Frontal cortex (tissue), 4 donors: ENCODE measurements at places on chromosomes 4 and X.

DNA sequence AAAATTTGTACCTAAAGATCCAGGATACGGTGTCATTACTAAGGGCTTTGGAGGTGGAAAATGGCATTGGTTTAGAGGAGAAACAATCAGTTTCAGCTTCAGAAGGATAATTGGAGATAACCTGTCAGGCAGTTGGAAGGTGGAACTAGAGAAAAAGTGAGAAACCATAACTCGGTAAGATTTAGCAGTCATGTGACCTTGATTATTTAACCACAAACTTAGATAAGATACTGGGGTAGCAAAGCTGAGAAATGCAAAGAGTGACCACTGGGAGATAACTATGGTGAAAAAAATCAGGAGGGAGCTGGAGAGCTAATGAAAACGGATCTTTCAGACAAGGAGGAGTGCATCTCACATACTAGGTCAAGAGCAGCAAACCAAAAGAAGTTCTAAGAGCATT is 58.3 kb upstream of the SMARCA5 start:
- no peak for DNase-seq

DNA sequence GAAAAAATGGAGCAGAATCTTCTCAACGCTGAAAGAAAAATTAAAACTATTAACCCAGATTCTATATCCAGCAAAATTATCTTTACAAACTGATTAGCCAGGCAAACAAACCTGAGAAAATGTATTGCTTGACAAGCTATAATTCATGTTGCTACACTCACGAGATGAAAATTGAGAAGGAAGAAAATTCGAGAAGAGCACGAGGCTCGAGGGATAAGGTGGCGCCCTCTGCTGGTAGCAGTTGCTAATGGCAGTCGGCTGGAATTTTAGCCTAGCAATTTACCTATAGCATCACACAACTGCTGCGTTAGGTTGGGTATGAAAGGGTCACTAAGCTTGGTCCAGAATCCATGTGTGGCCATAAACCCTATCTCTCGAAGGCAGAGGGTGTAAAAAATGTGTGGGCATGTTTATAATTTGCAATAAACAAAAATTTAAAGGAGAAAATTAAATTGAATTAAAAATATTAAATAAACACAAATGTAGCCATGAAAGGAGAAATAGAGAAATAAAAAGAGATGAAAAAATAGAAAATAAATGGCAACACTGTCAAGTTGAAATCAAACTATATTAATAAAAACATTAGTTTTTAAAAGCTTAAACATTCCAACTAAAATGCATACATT is 126.6 kb downstream of the PPP4R3C start:
- DNase-seq: peak; percentile 1

DNA sequence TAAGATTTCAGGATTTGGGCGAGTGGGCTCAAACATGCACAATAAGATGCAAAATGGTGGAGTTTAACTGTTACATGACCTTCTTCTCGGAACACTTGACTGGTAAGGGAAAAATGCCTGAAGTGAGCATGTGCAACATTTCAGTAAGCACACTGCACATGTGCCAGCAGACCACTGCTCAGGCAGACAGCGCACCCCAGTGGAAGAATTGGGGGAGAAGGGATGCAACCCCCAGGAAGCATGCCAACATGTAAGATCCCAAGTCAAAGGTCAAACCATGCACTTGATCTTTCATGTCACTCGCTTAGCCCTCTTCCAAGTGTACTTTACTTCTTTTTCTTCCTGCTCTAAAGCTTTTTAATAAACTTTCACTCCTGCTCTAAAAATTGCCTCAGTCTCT is 256.3 kb downstream of the CENPC start:
- DNase-seq: no peak

DNA sequence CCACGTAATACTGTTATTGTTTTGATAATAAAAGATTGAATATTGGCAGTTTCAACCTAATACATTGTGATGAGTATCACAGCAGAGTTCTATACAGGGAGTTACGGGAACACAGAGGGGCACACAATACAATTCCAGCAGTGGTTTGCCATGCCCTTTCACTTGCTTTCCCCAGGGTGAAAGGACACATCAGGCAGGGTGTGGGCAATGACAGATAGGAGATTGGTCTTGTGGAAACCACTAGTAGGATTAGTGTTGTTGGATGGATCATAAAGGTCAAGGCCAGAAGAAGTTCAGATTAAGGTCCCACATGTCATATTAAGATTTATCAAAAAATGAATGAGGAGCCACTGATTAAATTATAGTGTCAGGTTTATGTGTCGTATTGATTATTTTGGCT is 8.1 kb downstream of the HSD17B11 start:
- no peak for DNase-seq

- no peak for DNase-seq
These were observed 69.5 kb downstream of the AR start for GRCh38 chrX:67613366-67613765.

DNA sequence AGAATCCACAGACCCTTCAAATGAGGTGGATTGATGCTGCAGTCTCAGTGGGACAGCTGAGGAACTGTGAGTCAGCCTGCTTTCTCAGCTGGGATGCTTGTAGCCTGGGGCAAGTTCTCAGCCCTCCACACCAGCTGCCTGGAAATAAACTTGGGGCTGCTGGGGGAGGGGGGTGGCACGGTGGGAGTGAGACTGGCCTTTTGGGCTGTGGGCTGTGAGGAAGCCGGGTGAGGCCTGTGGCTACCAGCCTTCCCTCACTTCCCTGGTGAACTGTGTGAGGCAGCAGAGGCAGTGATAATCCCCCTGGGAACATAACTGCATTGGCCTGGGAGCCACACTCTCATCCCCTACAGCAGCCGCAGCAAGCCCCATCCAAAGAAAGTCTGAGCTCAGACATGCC is 114.5 kb upstream of the GUCY1A1 start:
- DNase-seq: no peak

DNA sequence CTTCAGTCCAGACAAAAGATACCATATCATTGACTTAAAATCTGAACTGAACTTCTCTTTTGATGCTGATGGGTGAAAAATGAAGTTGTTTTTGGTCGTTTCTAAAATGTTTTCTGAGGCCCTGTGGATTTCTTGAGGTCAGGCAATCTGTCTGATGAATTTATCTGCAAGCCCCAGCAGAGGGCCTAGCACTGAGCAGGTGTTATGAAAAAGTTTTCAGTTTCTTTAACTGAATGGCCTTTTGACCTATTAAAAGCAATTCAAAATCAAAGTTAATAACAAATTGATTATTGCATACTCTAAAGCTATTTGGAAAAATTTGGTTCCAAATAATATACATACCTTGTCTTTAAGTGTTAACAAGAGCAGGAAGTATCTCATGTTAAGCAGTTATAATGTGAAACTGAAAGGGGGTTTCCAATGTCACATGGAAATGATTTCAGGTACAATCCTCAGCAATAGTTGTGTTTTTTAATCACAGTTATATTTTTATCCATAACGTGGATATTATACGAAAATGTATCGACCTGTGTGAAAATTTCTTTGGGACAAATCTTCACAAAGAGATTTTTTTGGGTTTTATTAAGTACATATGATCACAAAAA is 285.0 kb downstream of the SPANXN1 start:
- DNase-seq: no peak

DNA sequence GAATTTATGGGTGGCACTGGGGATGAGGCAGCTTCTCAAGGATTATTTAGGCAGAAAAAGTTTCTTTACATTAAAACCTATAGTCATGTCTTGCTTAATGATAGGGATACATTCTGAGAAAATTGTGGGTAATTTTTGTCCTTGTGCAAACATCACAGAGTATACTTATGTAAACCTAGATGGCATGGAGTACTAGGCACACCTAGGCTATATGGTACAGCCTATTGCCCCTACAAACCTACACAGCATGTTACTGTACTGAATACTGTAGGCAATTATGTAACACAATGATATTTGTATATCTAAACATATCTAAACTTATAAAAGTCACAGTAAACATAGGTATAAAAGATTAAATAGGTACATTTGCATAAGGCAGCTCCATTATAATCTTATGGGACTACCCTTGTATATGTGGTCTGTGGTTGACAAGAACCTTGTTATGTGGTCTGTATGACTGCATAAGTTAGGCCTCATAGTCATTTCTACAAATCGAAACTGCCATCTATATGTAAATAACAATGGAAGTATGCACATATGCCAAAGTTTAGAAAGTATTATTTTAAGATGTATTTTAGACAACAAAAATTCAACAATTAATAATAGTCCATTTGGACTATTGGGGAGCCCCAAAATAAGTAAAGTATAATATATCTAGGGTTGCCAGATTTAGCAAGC is 87.3 kb downstream of the CFAP299 start:
- no peak for DNase-seq

DNA sequence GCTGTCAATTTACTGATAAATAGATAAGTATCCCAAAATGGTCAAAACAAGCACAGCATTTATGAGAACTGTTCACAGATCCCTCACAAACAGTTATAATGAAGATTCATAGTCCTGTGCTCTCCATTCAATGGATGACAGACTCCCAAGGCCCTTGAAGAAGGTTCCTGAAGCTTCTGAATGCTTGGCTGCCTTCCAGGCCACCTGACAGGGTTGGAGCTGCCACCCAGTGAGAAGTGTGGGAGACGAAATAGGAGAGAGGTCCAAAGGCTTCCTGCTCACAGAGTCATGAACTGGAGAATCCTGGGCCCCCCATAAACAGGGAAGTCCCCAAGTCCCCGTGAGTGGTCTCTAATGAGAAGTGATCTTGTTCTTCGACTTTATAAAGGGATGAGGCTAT is 26.0 kb upstream of the ANXA3 start:
- no peak for DNase-seq

DNA sequence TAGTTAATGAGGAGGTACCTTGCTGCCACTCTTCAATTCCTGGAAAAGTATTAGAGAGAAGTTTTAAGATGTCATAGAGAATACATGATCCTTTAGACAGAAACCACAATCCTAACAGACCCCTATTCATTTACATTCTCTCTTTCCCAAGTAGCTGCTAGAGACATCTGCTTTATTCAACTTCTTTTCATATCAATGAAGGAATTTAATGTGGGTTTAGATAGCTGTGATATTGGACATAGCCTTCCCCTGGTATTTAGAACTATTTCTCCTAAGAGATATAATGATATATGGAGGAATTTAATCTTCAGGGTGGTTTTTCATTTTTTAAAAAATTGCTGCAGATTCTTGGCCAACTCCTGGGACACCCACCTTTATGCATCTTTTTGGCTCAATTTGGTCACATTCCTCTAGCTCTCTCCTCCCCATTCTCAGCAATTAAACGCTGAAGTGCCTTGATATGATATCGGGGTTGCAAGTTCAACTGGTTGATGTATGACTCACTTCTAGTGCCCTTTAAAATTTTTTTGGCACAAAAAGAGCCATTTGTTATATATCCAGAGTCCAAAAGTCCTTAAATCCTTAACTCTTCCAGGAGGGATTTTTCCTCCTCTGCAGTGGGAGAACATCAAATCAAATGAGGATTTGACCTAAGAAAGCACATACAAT is 57.6 kb downstream of the DOCK11 start:
- DNase-seq: no peak

DNA sequence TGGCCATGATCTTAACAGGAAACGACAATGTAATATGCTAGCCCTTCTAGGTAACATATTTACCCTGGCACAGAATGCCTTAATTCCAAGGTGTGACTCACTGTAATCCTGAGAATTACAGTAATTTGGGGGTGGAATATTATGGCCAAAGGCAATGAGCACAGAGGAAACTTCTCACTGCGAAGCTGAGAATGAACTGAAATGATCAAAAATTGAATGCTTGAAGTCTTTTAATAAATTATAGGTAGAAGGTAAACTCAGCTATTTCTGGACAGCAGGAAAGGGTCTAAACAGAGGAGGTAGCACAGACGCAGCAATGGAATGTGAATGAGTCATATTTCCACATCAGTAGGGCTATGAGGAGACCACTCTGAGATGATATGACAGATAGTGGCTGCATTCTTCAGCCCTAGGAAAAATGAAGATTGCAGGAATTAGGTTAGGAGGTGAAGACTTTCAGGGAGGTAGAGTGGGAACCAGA is 312.6 kb downstream of the PACRGL start:
- DNase-seq: no peak

DNA sequence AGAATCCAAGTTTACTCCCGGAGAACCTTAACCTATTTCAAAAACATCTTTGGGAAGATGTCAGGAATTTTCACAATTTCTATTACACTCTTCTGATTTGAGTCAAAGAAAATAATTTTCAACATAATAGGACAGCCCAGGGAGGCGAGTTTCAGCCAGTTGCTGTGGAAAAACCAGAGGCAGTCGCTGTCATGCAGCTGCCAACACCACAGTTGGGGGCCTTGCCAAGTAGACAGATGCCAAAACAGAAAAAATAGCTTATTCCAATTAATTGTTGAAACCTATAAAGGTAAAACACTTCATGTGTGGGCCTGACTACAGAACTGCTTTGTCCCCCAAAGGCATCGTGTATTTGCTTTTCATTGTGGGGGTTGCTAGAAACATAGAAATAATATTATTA is 225.8 kb downstream of the DMD start:
- no peak for DNase-seq

DNA sequence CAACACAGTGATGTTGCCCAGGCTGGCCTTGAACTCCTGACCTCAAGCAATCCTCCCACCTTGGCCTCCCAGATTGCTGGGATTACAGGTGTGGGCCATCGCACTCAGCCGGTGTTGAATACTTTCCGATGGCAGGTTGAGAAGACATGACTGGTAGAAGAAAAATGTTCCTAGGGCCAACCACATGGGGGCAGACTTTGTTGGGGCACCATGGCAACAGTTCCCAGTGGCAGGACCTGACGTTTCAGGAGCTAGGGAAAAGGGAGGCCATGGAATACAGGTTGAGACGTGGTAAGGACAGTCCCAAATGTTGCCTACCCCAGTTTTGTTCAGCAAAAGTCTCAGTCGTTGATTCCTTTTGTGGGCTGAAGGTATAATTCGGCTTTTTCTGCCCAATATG is 134.6 kb downstream of the ASMT start:
- DNase-seq: no peak

GRCh38 chr4:2172161-2172560 is 69.8 kb downstream of the HAUS3 start:
- DNase-seq: no peak
